ENCODE measurements at places on chromosomes 16 and 17.

DNA sequence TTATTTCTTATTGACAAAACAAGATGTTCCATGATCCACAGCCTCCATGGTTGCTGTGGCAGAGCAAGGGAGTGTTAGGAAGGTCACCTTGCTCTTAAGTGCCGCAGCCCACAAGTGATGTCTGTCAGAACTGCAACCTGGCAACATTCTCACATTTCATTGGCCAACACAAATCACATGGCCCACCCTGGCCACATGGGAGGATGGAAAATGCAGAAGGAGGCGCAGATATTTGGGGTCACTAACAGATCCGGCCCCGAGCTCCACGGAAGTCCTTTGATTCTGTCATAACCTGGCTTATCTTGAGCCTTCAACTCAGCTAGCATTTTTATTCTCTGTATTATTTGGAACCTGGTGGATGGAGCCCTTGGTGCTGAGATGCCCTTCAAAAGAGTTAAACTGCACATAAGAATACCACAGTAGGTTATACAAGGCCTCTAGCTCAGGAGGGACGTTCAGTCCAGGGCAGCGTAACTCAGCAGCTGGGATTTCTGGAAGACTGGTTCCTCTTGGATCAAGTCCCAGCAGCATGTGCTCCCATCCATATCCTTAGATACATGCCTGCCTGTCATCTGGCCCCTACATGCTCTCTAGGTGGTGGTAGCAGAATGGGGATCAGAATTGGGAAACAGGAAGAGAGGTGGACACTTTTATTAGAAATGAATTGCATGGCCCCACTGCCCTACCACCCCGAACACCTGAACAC lies 508.1 kb downstream of the HAPSTR1 start:
- DNase-seq = no peak

DNA sequence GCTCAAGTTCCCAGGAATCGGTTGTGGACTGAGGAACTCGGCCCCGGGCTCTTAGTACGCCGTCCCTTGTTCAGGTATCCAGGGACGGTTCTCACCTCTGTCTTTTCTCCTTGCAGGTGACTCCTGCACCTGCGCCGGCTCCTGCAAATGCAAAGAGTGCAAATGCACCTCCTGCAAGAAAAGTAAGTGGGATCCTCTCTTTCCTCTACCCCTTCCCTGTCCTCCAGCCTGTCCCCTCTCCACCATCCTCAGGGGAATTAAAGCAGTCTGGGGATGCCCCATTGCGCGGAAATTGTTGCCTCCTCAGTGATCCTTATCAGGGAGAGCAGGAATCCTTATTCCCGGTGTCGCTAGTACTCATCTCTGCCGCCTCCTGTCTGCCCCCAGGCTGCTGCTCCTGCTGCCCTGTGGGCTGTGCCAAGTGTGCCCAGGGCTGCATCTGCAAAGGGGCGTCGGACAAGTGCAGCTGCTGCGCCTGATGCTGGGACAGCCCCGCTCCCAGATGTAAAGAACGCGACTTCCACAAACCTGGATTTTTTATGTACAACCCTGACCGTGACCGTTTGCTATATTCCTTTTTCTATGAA lies 585 bp downstream of the MT2A start:
- DNase-seq = no peak

GRCh38 chr17:69406941-69407340 lies 7.6 kb upstream of the MAP2K6 start:
- DNase-seq = no peak

DNA sequence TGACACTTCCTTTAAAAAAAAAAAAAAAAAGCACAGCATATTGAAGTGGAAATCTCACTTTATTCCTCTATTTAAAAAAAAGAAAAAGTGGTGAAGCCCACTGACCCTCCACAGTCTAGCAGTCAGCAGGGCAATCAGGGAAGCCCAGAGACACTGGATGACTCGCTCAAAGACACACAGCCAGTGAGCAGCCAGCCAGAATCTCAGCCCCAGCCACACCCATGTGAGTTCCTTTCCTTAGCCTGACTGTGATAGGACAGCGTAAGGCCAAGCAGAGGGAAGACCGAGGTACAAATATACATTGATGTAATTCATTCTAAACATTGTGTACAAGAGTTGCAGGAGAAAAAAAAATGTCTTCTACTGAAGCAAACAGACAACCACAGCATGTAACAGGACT lies 22.5 kb downstream of the XPO6 start:
- DNase-seq = no peak

- DNase-seq = no peak
Observed at GRCh38 chr16:53614346-53614745, 89.3 kb downstream of the RPGRIP1L start.

GRCh38 chr17:46139432-46140210 lies 53.6 kb downstream of the KANSL1 start:
- no peak for DNase-seq

GRCh38 chr17:37174205-37174604 lies 201.6 kb upstream of the C17orf78 start:
- DNase-seq = no peak

DNA sequence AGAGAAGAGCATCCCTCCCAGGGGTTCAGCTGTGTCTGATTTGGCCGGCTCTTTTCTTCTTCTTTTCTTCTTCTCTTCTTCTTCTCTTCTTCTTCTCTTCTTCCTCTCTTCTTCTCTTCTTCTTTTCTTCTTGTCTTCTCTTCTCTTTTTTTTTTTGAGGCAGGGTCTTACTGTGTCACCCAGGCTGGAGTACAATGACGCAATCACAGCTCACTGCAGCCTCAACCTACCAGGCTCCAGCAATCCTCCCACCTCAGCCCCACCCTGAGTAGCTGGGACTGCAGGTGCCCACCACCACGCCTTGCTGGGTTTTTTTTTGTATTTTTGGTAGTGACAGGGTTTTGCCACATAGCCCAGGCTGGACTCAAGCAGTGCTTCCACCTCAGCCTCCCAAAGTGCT lies 266.0 kb downstream of the SNX29 start:
- DNase-seq = no peak

DNA sequence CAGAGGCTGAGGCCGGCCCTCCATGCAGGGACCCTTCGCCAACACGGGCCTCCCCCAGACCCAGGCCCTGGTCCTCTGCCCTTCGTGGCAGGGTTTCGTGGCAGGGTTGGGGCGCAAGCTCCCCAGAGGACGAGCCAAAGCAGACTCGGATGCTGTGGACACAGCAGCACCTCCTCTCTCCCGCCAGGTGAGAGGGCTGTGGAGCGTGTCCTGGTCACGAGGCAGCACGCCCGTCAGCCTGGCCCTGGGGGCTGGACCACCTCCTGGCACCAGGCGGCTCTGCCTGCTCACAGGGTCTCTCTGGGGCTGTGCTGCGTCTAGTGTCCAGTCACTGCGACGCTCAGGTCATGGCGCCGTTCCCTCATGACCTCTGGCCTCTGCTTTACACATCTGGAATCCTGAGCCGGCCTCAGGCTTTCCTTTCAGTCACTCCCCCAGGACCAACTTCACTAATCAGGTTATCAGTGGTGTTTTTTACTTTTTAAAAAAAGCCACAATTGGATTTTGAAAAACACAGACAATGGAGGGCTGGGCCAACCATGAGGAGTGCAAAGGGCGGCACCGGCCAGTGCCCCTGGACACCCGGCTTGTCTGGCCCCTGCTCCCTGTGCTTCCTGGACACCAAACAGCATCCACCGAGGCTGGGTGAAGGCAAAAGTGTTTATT lies 5.4 kb downstream of the NDUFAF8 start:
- DNase-seq = no peak
